ENCODE measurements at places on chromosomes 13 and 19. TPM values are rescaled to one million over a fixed set of nuclear protein-coding genes. Genes with fewer than 3 reads are reported as not detected.
A peak's percentile ranks its signal among the peaks of the same experiment; 100 is the strongest.

Gene STOML3
- not detected for total RNA-seq

Gene LMTK3
- under 0.01 TPM for total RNA-seq

Gene CEACAM21
- total RNA-seq = 0.12 TPM

- DNase-seq = no peak
Observed at GRCh38 chr19:3145909-3146676, 10.3 kb downstream of the GNA15 start.

Gene ZNF649
- 9.0 TPM for total RNA-seq

DNA sequence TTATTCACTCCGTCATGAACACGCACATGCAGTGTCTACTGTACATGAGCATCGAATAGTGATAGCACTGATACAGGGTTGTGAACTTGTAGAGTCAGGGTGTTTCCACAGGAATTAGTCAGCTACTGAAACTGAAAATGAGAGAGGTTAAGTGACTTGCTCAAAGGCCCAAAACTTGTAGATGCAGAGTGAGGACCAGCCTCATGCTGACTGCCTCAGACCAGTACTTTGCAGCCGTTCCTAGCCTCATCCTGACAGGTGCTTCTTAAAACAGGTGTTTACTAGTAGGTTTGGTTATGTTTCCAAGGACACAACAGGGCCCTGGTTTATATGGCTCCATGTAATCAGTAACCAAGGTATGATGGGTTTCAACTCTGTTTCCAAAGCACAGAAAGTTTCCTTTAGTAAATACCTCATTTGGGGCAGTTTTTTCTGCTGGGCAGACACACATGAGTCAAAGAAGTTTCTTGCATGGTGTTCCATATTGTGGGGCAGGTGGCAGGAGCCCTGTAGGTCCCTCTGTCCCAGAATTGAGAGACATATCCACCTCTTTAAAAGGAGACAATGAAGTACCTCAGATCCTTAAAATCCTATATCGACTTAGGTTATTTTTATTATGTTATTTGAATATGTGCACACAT, 16.0 kb downstream of the FGF9 start:
- no peak for DNase-seq

GRCh38 chr13:77406644-77407440, 79.9 kb upstream of the MYCBP2 start:
- DNase-seq = no peak

Gene WDR88
- total RNA-seq = not detected

DNA sequence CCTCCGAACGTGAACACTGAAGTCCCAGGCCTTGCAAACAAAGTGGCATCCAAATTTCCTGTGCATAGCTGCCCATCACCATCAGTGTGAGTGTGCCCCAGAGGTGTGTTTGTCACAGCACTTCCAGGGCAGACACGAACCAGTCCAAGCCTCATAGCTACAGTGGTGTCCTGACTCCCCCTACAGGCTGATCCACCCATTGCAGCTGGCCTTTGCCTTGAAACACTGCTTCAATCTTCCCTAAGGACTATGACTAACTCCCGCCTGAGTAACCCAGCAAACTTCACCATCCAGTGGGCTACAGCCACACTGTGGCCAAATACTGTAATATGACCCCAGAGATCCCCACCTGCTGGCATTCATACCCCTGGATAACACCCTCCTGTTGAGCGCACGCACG, 3.9 kb downstream of the ZNF266 start:
- DNase-seq = peak; percentile 64

DNA sequence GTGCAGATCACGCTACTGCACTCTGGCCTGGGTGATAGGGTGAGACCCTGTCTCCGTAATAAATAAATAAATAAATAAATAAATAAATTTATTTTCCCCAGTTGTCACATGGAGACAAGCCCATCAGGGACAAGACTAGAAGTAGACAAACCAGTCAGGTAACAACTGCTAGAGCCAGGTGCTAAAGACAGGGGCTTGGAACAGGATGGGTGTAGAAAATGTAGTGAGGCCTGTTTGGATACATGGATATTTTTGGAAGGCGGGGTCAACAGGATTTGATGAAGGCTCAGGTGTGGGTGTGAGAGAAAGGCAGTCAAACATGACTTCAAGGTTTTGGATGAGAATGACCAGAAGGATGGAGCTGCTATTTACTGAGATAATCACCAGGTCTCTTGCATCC, 27.7 kb upstream of the TPM4 start:
- no peak for DNase-seq

GRCh38 chr19:35291259-35291658, 702 bp upstream of the MAG start:
- no peak for DNase-seq

- peak; percentile 43 for DNase-seq
Observed at GRCh38 chr19:13978351-13979243, 26.3 kb downstream of the DCAF15 start.

- DNase-seq = peak; percentile 39
Observed at GRCh38 chr13:97434397-97435201, 630 bp downstream of the RAP2A start.

DNA sequence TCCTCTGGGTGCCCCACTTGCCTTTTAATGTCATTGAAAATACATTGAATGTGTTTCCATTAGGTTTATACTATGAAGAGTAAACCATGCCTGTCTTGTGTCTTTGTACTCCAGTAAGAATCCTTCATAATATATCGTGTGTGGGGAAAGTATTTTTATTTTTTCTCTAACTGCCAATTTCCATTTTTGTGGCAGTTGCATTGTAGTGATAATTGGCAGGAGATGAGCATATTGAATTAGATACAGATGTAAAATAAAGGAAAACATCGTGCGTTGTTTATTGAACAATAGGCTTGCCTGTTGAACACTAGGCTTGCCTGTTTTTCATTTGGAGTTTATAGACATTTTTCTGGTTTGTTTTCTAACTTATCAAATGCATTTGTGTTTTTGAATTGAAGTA, 218.8 kb downstream of the NBEA start:
- no peak for DNase-seq

Measured in Daoy (cell line).